ENCODE measurements at places on chromosomes 4 and X. TPM values are rescaled to one million over a fixed set of nuclear protein-coding genes. Genes with fewer than 3 reads are reported as not detected.

GRCh38 chr4:72312032-72312650 is 256.9 kb downstream of the ADAMTS3 start:
- DNase-seq: no peak

- no peak for DNase-seq
Observed at GRCh38 chr4:56026596-56026995, 77.9 kb downstream of the CEP135 start.

DNA sequence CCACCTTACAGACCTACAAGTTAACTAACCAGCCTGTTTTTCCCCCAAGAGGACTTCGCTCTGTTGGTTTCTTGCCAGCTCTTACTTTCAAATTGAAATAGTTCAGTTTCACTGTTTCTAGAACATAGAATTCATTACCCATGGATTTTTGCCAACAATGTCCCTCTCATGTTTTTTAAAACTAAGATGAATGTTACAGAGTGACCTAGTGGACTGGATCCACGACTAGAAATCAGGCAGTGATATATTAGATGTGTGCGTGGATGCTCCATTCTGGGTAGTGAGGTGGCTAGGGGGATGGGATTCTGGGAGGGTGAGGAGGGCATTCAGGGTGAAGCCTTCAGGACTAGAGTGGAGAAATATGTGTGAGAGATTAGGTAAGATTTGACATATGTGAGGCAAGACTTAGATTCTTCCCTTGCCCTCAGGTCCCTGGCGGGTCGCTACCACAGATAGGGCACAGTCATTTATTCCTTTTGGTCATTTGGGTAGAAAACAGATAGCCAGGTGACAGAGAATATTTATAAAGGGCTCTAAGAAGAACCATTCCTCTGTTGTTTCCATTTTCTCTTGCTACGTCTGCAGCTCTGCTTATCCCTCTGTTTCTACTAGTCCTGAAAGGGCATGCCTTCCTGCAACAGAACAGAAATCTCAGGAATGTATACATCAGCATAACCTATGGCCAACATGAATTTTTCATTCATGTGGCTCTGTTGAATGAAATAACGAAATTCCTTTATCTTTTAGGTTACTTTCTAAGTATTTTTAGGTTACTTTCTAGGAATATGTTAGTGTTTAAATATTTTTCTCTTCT is 15.4 kb upstream of the JADE1 start:
- no peak for DNase-seq

- peak; percentile 82 for DNase-seq
Observed at GRCh38 chr4:155353923-155354540, 22.7 kb downstream of the MAP9 start.

Gene GAGE12H
- total RNA-seq: not detected

Measured in pancreas (tissue), 10 donors.